Osteocyte (in vitro differentiated cells): ENCODE measurements at places on chromosomes 1 and 21. TPM values are rescaled to one million over a fixed set of nuclear protein-coding genes. Genes with fewer than 3 reads are reported as not detected.

DNA sequence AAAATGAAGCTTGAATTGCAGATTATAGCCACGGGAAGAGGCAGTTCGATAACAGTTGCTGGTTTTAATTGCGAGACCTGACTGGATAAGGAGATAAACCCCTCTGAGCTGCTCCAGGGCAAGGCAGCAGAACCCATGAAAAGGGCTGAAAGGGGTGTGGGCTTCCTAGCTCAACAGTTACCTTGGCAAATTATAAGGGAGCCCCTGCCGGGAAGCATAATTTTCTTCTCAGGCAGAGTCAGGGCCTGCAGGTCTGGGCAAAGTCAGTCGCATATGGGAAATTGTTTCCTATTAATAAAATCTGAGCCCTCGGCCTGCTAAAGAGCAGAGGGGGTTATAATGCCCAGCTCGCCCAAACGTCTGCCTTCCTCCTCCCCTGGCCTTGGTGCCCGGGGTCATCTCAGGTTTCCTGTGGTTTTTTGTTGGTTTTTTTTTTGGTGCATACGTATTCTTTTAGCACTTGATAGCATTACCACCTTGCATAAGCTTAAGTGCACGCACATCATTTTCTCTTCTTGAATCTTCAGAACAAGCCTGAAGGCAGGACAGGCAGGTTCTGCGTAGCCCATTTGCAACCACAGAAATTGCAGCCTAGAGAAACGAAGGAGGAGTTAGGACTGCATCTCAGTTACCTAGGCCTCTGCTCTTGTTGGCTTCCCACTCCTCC is 33.9 kb upstream of the SELENON start:
- DNase-seq, result no peak
- H3K27ac ChIP-seq, result peak overlapping the region; percentile 38
- H3K36me3 ChIP-seq, result peaks cover 12% of the 10 kb centered on the region
- no peak overlapping the region for H3K4me3 ChIP-seq

Gene WDR64
- total RNA-seq, result not detected in 2 replicates

DNA sequence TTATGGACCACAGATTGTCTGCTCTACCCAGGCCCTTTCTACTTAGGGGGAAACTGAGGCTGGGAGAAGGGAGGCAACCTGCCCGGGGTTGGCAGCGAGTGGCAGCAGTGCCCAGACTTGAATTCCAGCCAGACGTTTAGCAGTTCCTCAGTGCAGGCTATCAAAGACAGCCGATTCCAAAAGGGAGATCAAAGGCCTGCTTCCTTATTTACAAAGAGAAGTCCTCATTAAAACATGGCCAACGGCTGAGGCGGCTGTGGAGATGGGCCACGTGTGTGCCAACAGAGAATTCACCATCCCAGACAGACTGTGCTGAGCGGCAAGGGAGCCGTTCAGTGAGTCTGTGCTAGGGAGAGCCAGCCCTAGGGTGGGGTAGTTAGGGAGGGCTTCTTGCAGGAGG is 27.7 kb downstream of the C1QB start:
- no peak overlapping the region for H3K4me3 ChIP-seq
- no peak for DNase-seq
- H3K4me1 ChIP-seq, result no peaks in the 10 kb centered on the region
- H3K36me3 ChIP-seq, result no peaks in the 10 kb centered on the region

Gene ADAMTS4
- 1.2 TPM in 2 replicates for total RNA-seq

Gene CPLANE2
- 10.3 and 11.8 TPM in 2 replicates for total RNA-seq

Gene SH3BGR
- 1.2 and 2.0 TPM in 2 replicates for total RNA-seq

- no peak overlapping the region for H3K27ac ChIP-seq
- H3K4me1 ChIP-seq, result no peaks in the 10 kb centered on the region
- no peak overlapping the region for H3K4me3 ChIP-seq
- no peak for DNase-seq
- peaks cover 31% of the 10 kb centered on the region for H3K36me3 ChIP-seq
These were observed 153.0 kb downstream of the GABPA start for GRCh38 chr21:25887646-25888306.

- H3K4me1 ChIP-seq, result peaks cover 38% of the 10 kb centered on the region
- H3K36me3 ChIP-seq, result no peaks in the 10 kb centered on the region
- no peak overlapping the region for H3K27ac ChIP-seq
- no peaks in the 10 kb centered on the region for H3K27me3 ChIP-seq
- no peak for DNase-seq
These were observed 11.8 kb upstream of the DENND1B start for GRCh38 chr1:197787056-197787455.
